ENCODE measurements at places on chromosomes 5 and 9.
A peak's percentile ranks its signal among the peaks of the same experiment; 100 is the strongest.

DNA sequence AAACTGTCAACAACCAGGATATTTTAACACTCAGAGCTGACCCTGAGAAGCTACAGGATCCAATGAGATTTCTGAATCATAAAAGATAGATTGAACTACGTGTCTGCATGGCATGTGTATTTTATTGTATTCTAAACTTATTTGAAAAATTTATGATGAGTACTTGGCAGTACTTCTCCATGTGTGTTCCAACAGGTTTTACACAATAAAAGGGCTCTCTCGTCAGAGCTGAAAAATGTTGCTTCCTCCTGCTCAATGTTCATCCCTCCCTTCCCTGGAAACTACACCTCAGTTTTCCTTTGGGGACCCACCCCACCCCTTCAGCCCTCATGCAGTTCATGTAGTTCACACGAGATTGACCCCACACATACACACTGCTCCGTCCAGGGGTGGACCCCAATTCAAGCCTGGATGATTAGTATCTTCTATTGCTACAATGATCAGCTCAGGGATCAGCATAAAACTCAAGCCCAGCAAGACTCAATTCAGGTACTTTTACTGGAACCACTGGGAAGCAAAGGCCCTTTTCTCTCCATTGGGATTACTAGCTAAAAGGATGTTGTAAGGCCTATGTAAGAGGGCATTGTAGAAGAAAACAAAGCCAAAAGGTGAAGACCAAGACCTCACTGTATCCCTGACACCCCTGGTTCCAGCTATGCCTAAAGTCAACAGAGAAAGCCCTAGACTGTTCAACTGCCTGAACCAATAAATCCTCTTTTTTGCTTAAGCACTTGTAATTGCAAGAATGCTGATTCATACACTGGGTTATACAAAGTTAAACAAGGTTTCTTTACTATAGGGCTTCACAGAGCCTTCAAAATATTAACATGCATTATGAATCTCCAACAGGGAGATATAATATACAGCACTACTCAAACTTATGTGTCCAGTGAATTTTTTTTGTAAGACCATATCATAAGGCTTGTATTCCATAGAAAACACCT lies 112.6 kb downstream of the SAXO1 start:
- DNase-seq = no peak

DNA sequence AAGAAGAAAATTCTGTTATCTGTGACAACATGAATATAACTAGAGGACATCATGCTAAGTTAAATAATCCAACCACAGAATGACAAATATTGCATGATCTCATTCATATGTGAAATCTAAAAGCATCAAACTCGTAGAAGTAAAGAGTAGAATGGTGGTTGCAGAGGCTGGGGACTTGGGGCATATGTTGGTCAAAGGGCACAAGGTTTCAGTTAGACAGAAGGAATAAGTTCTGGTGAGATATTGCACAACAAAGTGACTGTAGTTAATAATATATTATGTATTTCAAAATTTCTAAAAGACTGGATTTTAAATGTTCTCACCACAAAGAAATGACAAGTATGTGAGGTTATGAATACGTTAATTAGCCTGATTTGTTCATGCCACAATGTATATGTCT lies 24.8 kb downstream of the GRIA1 start:
- no peak for DNase-seq

GRCh38 chr5:102529031-102529430 lies 30.2 kb upstream of the SLCO6A1 start:
- no peak for DNase-seq

- DNase-seq = no peak
Measured at GRCh38 chr5:3124410-3124809, 372.9 kb upstream of the IRX2 start.

GRCh38 chr9:21854594-21854993 lies 52.2 kb downstream of the MTAP start:
- no peak for DNase-seq

- no peak for DNase-seq
Measured at GRCh38 chr9:133221177-133221809, 12.2 kb upstream of the OBP2B start.

DNA sequence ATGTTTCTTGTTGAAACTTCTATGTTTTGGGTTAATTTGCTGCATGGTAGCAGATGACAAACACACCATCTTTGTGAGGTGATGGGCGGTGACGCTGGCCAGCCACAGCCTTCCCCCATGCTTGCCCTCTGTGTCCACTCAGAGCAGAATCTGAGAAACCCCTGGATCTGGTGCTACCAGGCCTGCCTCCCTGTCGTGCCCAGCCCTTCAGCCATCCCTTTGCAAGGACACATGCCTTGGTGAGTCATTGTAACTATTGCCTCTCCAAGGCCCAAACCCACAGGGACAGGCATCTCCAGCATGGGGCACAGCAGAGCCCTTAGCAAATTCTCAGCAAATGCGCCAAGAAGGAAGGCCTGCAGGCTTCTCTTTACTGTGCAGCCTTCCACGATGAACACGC lies 48.1 kb upstream of the FCN1 start:
- DNase-seq = no peak

DNA sequence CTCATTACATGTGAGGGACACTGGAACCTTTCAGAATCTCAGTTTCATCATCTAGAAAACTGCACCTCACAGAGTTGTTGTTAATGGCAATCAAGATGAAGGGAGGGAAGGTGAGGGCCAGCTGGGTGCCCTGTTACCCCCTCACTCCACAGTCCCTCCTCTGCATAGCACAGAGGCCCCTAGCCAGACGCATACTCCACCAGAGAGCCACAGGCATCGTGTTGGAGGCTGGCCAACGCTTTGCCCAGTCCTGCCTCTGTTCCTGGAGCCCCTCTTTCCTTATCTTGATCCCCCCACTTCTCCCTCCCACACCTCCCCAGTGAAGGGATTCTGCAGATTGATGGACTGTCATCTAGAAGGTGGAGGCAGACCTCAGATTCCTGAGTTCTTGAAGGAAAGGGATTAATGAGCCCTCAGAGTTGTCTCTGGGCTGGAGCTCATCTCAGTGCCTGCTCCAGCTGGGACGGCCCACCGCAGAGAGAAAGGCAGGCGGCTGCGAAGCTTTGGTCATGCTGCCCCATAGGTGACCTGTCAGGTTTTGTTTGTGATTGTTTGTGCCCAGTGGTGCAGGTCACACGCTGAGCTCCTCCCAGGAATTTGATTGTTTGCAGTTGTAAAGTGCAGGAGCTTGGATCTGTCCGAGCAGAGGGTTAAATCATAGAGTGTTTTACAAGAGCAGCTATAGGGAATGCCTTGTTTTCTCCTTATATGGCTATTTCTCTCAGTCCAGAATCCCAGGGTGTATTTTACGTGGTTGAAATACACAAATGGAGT lies 487.3 kb downstream of the CCDC171 start:
- DNase-seq = no peak

DNA sequence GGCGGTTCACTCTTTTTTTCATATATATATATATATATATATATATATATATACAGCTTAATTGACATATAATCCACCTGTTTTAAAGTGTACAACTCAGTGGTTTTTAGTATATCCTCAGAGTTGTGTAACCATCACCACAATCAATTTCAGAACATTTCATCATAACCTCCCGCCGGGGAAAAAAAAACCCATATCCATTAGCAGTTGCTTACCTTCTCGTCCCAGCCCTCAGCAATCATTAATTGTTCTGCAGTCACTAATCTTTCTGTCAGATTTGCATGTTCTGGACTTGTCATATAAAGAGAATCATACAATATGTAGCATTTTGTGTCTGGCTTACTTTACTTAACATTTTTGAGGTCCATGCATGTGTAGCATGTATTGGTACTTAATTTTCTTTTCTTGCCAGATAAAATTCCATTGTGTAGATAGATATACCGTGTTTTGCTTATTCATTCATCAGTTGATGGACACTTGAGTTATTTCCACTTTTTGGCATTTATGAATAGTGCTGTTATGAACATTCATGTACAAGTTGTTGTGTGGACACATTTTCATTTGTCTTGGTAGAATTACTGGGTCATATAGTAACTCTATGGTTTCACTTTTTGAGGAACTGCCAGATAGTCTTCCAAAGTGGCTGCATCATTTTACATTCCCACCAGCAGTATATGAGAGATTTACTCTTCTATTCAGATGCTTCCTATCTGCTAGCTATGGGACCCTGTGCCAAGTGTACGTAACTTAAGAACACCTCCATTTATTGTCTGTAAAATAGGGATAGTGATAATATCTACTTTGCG lies 3.5 kb upstream of the RNF145 start:
- no peak for DNase-seq

- no peak for DNase-seq
Measured at GRCh38 chr5:16385516-16386090, 80.0 kb downstream of the ZNF622 start.

- no peak for DNase-seq
Measured at GRCh38 chr9:80156262-80156661, 584.5 kb downstream of the TLE4 start.

DNA sequence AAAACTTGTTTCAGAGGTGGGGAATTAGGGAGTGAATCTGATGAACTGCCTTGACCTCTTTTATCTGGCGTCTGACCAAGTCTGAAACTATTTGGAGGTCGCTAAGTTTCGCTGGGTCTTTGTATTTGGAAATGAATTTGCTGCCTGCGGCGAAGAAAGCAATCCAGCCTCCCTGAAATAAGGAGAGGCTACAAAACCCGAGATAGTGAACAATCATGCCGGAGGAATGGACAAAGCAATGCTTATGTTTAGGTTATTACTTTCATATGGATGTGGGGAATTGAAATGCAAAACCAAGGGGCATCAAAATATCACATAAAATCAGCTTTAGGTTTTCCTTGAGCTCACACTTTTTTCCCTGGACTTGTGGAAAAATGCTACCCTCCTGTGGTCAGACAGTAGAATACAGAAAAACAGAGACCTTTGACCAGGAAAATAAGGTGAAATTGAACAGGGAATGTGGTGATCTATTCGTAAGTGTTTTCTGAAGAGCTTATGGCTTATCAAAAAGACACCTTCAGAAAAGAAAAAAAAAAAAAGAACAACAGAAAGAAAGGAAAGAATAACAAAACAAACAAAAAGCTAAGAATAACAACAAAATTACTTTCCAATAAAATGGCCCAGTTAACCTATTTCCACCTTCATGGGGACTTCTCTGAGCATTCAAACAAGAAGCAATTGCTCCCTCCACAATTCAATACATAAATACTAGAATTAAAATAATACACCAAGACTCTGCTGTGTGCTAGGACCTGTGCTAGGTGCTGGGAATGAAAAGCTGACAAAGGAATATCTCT lies 68.6 kb upstream of the DPYSL3 start:
- DNase-seq = peak; percentile 66

GRCh38 chr5:145946112-145946861 lies 9.9 kb downstream of the SH3RF2 start:
- no peak for DNase-seq

DNA sequence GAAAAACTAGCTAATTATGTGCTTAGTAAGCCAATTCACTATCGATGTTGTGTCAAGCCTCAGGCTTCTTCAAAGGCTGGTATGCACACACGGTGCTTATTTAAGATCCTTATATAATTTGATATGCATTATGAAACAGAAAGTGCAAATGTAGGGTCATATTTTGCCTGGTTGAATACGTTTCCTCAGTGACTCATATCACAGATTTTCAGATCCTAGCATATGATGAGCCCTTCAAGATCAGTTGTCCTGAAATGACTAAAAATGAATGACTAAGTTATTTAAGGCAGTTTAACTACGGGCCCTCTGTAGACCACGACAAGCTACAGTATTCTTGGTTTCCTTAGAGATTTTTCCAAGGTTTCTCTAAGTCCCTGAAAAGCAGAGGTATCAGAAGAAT lies 778.3 kb downstream of the PRELID2 start:
- no peak for DNase-seq

DNA sequence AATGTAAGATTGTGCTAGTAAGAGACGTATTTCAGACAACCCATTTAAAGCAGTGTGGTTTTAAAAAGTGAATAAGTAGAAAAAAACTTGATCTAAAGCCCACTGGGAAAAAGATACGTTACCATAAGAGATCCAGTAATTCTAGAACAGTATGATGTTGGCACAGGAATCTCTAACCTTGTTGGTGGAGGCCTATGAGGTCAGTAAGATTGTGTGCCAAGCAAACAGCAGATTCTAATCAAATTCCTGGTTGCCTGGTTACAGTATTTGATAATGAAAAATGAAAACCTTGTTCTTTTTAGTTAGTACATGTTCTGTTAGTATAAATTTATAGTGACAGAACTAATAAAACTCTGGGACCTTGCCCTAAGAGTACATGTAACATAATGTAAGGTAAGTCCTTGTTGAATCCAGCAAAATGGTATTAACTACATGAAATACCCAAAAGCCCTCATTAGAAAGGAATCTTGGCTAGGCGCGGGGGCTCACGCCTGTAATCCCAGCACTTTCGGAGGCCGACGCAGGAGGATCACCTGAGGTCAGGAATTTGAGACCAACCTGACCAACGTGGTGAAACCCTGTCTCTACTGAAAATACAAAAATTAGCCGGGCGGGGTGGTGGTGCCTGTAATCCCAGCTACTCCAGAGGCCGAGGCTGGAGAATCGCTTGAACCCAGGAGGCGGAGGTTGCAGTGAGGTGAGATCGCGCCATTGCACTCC lies 33.2 kb upstream of the DMXL1 start:
- no peak for DNase-seq

GRCh38 chr5:154771383-154771901 lies 16.3 kb downstream of the LARP1 start:
- peak; percentile 31 for DNase-seq

DNA sequence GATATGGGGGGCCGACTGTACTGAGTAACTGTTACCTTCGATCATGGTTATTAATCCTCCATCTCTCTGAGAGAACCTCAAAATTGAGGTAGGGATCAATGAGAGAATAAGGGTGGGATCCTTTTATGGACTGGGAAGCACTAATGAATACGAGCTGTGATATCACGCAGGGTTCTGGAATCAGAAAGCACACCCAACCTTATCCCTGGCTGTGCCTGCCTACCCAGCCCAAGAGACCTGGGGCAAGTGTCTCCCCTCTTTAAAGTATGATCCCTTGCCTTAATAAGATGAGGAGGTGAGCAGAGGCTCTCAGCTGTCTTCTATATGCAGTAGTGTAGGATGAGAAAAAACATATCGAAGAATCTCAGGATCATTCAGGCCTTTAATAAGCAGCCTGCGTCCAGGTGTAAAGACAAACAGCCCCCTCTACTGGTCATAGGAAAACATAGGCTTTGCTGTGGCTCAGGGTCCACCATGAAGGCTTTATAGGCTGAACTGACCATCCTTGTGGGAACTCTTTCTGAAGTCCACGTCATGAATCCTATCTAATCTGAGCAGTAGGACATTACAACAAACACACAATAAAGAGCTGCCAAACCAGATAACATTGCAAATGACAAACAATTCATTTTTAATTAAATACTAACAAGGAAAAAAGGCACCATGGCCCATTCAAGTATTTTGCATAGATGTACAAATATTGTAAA lies 16.8 kb downstream of the NIPAL4 start:
- peak; percentile 92 for DNase-seq
